Amygdala (tissue), 56 donors: ENCODE measurements at places on chromosomes 6 and 20.

GRCh38 chr6:131027326-131027725, 35.7 kb downstream of the EPB41L2 start:
- no peak for DNase-seq

DNA sequence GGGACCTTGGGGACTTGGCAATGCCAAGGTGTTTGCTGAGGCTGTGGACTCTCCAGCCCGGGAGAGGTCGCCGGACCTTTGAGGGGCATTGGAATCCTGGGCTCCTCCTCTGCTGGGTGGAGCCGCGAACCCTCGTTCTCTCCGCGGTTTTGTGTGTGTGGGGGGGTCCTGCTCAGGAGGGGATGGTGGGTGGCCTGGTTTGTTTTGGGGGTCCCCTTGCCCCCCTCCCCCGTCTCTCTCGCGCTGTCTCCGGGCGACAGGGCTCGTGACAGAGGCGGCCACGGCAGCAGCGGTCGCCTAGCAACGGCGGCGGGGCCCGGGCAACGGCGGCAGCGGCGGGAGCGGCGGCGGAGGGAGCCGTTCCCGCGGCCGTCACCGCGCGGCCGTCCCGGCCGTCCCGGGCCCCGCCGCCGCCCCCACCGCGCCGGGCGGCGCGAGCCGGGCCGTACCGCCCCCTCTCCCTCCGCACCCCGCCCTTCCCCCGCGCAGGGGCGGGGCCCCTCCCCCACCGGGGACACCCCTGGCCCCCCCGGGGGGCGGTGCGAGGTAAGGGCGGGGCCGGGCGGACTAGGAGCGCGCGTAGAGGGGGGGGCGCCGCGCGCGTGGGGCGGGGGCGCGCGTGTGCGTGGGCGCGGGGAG, 7.8 kb downstream of the SYNGAP1 start:
- no peak for DNase-seq

DNA sequence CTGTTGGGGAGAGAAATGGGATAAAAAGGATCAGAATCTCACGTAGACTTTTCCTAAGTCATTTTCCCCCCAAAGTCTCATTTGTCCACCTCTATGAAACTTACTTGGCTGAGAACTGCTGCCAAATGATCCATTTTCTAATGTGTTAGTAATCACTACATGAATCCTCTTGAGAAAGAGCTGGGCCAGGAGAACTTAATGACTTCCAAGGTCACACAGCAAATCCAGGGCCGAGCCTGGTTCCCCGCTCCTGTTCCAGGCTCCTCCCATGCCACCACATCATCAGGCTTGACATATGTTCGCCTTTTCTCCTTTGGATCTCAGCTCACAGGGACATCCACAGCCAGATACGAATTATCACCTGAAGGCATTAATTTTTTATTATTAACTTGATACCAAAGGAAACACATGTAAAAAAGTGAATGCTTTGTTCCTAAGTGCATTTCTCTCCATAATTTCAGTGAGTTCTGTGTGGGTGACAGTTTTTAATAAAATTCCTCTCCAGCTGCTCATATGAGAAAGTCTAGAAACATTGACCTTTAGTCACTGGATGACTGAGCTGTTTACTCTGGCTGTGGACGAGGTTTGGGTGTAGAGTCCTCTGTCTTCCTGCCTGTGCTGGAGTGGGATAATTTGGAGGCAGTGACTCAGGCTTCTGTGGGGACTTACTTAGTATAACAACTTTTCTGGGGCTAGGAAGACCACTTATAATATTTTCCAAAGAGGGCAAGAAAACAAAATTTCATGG, 276.3 kb downstream of the PAX1 start:
- no peak for DNase-seq

GRCh38 chr6:42104095-42104803, 38.2 kb downstream of the C6orf132 start:
- no peak for DNase-seq

GRCh38 chr6:41591859-41592502, 45.8 kb downstream of the FOXP4 start:
- DNase-seq: peak; percentile 69

DNA sequence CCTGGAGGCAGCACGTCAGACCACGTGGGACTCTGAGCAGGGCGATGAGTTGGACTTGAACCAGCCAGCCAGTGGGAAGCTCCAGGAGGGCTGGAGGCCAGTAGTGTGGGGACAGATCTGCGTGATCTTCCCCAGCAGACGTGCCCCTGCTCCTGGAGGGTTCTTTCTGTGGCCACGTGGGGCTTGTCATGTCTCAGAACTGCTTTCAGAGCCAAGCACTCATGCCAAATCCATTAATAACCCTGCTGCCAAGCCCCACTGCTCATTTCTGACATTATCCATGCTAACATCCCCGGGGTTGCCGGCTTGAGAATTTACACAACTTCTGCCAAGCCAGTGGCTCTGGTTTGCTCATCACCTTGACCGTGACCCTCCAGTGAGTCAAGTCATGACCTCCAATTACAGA, 38.3 kb downstream of the SIRPA start:
- DNase-seq: no peak

GRCh38 chr6:126429866-126430265, 90.0 kb downstream of the CENPW start:
- DNase-seq: no peak

DNA sequence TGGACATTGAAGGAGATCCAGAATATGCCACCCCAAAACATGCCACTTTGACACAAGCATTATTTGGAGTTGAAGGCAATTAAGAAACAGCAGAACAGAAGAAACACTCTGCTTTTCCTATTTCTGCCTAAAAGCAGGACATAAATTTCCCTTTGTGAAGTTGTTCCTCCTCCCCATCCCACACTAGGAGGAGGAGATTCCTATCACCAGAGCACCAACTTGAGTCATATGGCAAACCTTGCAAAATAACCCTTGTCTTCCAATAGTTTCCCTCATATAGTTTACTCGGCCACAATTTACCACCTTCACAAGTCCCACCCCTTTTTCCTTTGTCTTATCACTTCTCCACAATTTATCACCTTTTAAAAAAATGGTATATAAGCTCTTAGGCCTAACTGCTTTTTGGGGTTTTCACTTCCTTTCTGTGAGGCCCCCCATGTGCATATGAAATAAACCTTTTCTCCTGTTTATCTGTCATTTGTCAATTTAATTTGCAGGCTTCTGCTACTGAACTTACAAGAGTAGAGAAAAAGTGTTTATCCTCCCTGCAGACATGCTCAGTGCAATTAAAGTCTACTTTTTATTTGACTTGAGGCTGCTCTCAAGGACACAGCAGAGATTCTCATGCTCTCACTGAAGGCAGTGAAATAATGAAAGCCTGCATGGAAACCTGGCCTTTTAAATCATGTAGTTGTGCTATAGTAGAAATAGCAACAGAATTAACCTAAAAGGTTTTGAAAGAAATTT, 2.8 kb upstream of the RAB23 start:
- DNase-seq: no peak

GRCh38 chr6:45756606-45757005, 259.1 kb downstream of the CLIC5 start:
- DNase-seq: no peak

GRCh38 chr6:97053643-97054411, 129.3 kb downstream of the KLHL32 start:
- DNase-seq: no peak

GRCh38 chr20:23231561-23232218, 118.9 kb upstream of the NXT1 start:
- no peak for DNase-seq

DNA sequence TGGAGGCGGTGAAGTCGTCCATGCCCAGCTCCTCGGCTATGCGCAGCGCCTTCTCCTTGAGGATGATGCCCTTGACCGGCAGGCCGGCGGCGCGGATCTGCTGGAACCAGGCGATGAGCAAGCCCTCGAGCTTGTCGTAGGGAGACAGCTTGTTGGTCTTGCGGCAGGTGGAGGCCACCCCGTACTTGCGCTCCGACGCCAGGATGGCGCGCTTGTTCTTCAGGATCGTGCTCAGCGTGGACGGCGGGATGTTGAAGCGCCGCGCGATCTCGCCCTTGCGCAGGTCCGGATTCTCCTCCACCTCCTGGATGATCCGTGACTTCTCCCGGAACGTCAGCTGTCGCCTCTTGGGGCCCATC, 435 bp downstream of the CENPB start:
- DNase-seq: no peak

DNA sequence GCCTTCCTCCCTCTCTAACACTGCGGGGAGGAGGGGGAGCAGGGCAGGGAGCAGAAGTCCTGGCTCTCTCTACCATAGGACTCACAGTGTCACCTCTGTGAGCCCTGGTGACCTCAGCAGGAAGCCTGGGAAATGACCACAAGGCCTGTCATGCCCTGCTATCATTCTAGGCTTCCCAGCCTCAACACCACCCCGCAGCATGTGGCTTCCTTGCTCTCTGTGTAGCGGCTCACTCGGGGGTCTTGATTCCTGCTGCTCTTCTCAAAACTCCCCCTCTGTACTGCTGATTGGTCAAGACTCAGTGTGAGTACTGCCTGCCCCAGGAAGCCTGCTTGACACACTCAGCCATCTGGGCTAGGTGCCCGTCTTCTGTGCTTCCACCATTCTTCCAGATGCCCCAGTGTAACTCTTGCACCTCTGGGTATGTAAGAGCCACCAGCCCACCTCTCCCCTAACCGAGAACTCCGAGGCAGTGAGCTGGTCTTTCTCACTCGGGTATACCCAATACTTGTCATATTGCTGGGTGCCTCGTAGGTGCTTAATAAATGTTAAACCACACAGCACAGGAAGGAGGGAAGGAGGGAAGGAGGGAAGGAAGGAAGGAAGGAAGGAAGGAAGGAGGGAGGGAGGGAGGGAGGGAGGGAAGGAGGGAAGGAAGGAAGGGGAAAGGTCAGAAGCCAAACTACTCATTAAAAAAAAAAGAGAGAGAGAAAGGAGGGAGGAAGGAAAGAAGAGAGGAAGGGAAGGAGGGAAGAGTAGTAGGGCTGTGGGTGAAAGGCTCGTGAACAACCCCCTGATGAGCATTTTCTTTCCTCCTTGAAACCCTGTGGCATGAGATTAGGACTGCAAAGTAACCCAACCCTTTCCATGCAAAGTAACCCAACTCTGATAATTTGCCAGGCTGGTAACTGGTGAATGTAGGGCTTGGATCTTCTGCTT, 5.0 kb downstream of the MDFI start:
- DNase-seq: no peak

DNA sequence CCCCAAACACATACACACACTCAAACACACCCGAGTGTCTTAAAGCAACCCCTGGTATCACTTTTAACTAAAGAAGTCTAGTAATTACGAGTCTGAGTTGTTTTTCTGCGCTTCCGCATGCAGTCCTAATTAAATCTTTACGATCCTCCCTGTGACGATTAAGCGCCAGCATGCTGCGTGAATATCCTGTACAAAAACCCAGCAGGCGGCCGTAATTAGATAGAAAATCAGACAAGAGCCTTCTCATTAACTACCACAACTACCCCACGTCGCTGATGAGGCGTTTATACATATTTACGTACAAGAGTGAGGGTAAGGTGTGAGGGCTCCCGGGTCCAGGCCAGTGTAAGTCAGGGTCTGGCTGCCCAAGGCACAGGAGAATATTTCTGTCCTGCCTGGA, 8.1 kb downstream of the TFAP2B start:
- DNase-seq: no peak

DNA sequence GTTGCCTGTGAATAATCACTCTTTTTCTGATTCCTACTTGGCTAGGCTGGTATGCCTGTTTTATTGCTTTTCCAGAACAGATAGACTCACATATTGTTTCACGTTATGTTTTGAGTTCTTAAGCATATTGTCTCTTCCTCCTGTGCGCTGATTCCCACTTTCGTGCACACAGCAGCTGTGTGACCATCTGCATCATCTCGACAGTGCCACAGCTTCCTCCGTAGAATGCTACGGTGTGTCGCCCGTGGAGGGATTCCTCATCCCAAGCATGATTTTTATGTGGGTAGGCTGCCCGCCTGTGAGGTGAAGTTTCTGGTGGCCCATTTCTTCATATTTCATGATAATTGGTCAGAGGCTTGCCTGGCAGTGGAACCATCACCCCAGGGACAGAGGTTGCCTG, 31.8 kb downstream of the PLCB4 start:
- no peak for DNase-seq

- DNase-seq: no peak
These were observed 159.5 kb upstream of the MANEA start for GRCh38 chr6:95417856-95418255.

DNA sequence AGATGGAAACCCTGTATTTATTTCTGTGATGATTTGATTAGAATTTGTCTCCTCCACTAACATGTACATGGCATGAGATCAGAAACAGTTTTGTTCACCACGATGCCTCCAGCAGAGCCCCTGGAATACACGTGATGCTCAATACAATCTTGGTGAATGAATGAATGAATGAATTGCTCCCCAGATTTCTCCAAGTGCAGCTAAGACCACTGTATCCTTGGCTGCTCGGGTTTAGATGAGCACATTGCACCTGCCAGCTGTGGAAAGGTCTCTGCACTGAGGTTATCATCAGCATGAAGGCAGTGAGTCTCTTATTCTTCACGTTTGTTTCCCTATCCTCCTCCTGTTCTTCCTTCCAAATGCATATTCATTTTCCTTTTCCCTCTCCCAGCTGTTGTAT, 17.9 kb downstream of the CASS4 start:
- DNase-seq: no peak

GRCh38 chr6:81985191-81985590, 232.7 kb upstream of the TENT5A start:
- DNase-seq: no peak

DNA sequence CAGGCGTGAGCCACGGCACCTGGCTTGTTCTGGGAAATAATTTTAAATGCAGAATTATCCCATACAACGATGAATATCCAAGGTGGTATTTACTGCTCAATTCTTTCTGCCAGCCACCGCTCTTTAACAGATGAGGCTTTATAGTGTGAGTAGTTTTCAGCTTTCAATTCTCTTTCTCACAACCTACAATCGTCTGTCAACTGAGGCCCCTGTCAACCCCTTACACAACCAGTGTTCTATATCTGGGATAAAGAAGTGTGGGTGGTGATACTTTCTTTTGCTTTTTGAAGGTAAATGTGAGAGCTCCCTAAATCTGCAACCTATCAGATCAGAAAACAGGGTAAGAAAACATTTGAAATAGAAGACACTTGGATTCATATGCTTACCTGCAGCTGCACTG, 22.5 kb downstream of the STAU1 start:
- no peak for DNase-seq

- peak; percentile 26 for DNase-seq
These were observed 45.3 kb downstream of the NINL start for GRCh38 chr20:25539742-25540672.

- DNase-seq: no peak
These were observed 55.0 kb downstream of the DAAM2 start for GRCh38 chr6:39847221-39847620.

GRCh38 chr6:26339612-26340011, 25.4 kb upstream of the BTN3A2 start:
- no peak for DNase-seq

DNA sequence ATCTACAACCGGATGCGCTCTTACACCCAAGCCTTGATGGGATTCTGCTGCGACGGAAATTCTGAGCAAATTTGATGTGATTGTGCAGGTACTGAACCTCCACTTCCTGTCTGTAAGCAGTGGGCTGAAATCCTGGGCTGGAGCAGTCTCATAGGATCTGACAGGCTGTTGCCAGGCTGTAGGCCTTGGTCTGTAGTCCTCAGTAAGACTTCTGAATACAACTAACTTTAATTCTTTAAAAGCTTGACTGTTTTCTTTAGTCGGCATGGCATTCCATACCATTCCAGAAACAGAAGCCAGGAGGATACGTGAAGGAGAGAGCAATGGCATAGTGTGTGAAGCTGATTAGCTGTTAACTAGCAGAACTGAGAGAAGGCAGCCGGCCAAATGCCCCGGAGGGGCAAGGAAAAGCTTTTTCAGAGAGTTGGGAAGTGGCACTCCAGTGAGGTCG, 68.3 kb downstream of the ADTRP start:
- DNase-seq: peak; percentile 17
